Globus pallidus (tissue), 1 donor: ENCODE measurements at places on chromosomes 1 and 21.

DNA sequence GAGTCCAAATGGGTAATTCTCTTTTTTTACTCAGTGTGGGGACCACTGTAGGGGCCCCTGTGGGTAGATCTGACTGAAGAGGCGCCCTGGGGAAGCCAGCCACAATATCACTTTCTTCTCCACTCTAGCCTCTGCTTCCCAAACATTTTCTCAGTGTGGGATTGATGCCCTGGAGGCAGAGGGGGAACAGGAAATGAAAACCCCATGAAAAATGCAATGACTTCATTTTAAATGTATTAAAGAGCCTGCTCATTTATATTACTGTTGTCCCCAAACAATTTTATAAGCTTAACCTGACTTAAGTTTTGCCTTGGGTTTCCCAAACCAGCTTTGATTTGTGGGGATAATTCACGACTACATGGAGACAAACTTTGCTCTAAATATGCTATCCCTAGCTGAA lies 181.9 kb downstream of the C1orf94 start:
- DNase-seq = no peak

- no peak for DNase-seq
Measured at GRCh38 chr1:94538243-94538827, 3.2 kb downstream of the F3 start.

DNA sequence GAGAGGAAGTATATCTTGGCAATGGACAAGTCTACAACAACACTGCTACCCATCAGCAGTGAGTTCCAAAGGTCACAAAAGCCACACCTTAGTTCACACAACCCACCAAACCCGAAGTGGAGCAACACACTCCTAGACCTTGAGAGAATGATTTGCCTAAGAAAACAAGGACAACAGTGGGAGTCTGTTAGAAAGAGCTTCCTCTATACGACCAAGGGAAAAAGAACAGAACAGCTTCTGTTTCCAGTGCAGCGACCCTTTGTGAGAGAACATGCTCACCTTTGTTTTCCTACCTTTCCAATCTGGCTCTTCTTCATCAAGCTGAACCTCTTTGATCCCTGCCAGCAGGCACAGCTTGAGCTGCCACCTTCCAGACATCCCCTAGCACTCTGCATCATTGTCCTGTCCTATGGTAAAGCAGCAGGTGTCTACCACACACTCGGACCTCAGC lies 56.7 kb upstream of the PALMD start:
- DNase-seq = no peak

DNA sequence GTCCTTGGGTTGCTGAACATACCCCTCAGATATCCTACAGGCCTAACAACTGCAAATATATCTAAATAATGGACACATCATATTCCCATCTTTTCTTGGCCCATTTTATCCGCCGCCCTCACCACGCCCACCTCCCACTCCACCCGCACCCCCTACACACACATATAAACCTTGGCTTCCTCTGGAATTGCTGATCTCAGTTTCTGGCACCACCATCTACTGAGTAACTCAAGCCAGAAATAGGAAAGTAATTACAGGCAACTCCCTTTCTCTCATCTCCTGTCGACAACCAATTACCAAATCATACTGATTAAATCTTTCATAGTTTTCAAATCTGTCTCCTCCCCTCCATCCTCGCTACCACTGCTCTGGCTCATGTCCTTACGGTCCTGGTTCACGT lies 4.7 kb downstream of the RGS8 start:
- no peak for DNase-seq

GRCh38 chr21:24395320-24395923 lies 1211.9 kb downstream of the MRPL39 start:
- DNase-seq = no peak

- no peak for DNase-seq
Measured at GRCh38 chr1:58573705-58574591, 3.1 kb downstream of the TACSTD2 start.

- DNase-seq = no peak
Measured at GRCh38 chr1:186046437-186047211, 312.4 kb downstream of the HMCN1 start.

DNA sequence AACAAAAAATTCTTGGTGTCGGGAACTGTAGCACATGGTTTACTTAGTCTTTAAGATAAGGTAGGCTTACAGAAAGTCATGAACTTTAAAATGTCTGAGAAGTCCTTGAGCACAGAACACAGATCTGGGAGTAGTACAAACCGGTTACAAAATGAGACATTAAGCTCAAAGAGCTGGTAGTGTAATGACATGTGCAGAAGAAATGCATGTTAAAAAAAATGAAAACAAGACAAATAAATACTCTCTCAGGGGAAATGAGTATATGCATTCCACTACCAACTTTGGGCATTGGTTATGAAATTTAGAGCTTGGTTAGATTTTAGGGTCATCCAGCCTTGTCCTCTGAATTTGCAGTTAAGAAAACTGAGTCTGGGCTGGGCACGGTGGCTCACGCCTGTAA lies 91.5 kb upstream of the F3 start:
- DNase-seq = no peak

DNA sequence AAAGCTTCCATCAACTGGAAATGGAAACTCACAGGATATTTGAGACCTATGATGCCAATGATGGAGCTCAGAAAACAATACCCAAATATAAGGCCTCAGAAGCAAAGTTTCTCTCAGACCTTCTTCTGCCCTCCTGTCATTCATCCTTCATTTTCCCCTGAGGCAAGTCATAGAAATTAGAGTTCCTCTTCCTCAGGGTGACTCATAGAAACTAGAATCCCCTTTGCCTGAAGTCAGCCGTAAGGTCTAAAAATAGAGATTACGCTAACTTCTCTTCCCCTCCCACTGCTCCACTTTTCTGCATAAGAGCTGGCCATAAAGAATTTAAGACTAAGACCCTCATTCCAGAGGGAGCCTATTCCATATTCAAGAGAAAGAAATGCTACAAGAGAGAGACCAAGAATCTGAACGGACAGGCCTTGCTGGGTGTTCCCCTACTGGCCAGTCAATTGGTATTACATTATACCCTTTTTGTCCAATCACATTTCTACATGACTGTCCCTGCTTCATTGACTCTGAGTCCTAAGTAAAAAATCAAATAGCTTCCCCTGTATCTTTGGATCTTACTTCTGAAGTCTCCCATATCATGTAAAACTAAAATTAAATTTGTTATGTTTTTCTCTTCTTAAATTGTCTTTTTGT lies 994.9 kb downstream of the ADGRL2 start:
- DNase-seq = no peak

DNA sequence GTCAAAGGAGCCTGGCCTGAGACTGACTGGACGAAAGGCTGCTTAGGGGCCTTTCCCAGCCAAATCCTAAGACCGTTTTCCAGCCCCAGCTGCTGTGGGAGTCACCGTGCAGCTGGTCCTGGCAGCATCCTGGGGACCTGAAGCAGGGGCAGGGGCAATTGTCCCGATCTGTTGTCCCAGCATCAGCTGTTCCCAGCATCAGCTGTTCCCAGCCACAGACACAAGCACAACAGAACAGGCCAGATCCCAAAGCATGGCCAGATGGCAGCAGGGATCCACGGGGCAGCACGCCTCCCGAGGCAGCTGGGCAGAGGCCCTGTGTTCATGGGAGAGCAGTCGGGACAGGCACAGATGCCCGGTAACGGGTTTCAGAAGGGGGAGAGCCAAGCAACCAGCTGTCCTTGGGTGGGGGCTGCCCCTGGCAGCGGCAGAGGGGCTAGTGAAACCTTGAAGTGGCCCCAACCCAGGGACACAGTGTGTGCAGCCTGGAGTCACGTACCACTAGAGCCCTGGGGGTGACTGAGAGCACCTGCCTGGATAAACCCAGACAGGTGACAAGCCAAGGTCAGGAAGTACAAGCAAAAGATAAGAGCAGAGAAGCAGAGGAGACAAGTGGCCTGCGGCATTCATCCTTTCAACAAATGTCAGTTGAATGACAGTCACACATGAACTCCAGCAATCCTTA lies 13.3 kb downstream of the CELA2B start:
- DNase-seq = peak; percentile 46

- no peak for DNase-seq
Measured at GRCh38 chr1:205012391-205013140, 30.4 kb upstream of the CNTN2 start.

GRCh38 chr1:200588698-200589097 lies 31.9 kb downstream of the KIF14 start:
- no peak for DNase-seq

DNA sequence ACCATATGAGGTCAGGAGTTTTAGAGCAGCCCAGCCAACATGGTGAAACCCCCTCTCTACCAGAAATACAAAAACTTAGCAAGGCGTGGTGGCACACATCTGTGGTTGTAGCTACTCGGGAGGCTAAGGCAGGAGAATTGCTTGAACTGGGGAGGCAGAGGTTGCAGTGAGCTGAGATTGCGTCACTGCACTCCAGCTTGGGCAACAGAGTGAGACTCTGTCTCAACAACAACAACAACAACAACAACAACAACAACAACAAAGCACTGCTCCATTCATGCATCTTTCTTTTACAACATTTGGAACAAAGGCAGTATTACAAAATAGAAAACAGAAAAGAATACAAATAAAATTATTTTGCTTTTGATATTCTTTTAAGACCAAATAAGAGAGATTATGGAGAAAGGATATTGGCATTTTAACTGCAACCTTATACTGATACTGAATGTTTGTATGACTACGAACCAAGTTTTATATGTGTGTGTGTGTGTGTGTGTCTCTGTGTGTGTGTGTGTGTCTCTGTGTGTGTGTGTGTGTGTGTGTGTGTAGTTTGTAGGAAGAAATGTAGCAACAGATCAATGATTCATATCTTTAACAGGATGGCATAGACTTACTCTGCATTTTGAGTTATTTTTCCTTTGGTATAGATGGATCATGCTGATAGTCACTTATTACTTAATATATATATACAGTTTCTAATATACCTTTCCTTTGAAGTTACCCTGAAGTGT lies 24.6 kb downstream of the ATF6 start:
- DNase-seq = no peak

DNA sequence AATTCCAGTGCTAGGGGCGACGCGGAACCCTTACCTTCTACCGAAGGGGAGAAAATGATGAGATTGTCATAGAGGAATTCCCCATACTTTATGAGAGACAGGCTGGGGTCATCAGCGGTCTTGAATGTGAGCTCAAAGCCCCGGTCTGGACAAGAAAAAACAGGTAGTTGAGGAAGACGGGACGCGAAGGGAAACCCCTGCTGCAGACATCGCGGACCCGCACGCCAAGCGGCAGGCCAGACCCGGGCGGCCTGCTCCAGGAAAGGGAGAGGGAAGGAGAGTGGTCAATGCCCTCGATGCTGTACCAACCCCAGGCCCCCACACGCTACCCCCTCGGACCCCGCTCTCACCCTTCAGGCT lies 342 bp downstream of the DDOST start:
- DNase-seq = no peak

DNA sequence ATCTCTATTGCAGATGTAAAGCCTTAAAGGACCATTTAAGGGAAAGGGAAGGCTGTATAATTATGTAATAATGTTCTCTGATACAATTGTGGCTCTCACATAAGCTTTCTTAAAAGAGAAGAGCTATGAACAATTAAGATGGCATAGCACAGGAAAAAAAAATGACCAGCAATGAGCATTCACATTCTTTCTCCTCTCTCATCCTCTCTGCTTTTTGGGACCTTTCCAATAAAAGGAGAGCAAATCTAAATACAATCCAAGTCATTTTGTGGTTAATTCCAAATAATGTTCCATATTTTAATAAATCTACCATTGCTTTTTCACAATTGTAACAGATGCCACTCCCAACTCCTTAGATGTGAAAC lies 23.5 kb downstream of the SMYD3 start:
- DNase-seq = no peak

DNA sequence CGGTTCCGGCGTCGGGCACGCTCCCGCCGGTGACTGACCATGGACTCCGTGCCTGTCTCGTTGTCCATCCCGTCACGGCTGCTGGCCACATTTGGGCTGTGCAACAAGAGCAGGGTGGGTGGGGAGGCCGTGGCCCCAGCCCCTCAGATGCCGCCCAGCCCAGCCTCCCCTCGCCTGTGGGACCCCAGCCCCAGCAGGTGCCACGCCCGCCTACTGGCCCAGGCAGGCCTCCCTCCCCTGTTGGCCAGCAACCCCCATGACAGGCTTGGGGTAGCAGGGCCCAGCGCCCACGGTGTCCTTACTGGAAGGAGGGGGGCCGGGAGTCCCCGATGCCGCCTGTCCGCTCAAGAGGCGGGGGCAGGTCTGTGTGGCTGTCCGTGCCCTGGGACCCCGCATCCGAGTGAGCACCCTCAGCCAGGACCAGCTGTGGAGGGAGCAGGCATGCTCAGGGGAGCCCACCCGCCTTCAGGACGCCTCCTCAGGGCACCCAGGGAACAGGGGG lies 7.1 kb downstream of the DVL1 start:
- DNase-seq = no peak

GRCh38 chr1:231021540-231022031 lies 18.5 kb downstream of the FAM89A start:
- DNase-seq = no peak

GRCh38 chr1:239810061-239810481 lies 281.6 kb upstream of the FMN2 start:
- no peak for DNase-seq

- DNase-seq = no peak
Measured at GRCh38 chr1:53662169-53662568, 76.8 kb downstream of the GLIS1 start.

DNA sequence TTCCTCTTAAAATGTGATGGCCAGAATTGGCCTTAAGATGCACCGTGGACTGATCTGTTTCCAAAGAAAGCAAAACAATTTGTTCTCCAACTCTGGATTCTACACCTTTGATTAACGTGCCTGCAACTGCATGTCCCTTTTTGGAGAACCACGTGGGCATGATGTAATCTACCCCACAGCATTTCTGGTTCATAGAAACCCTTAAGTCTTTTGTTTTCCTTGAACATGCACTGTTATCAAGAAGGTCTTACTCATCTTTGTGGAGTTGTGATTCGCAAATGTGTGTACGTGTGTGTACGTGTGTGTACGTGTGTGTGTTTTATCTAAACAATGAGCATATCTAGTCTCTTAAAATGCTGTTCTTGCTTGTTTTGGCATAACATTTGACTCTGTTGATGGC lies 57.8 kb downstream of the LPAR3 start:
- no peak for DNase-seq

DNA sequence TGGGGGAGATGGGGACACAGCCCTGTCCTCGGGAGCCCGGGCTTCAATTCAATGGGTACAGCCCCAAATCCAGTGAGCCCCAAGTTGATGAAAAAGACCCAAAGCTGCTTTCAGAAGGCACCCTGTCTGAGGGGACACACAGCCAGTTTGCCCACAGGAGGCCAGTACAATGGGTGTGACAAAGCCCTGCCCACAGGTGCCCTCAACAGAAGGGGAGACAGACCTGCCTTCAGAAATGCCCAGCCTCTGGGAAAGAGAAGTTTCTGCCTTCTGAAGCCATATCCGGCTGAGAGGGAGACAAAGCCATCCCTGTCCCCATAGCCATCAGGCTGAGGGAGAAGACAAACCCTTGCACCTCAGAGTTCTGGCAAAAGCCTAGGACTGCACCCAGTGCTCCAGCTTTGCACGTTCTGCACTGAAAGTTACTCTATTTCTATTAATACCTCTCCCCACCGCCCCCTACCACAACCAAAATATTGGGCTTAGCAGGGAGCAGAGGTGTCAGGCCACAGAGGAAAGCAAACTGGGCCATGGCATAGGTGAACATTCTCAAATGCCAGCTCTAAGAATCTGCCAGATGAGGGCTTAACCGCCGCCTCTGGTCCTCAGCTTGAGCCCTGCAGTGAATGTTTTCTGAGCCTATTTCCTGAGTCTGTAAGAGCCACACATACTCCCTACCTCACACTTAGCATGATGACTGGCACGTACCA lies 18.0 kb upstream of the PTAFR start:
- DNase-seq = no peak

- no peak for DNase-seq
Measured at GRCh38 chr1:55696181-55696754, 481.1 kb upstream of the USP24 start.
